Keratinocyte (primary cell): ENCODE measurements at places on chromosomes 3 and 15.

DNA sequence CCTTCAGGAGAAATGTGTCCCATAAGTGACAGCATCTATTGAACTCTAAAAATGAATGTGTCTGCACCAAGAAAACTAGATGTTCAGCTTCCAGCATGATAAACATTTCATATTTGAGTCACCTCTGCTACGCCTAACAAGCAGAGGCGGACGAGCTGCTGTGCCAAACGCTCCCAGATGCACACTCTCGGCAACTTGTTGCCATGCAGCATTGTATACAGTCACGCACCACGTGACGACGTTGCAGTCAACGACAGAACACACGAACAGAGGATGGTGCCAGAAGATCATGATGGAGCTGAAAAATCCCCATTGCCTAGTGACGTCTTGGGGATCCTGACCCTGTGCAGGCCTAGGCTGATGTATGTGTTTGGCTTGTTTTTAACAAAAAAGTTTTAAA is 137.5 kb downstream of the XXYLT1 start:
- DNase-seq = peak; percentile 60

- no peak for DNase-seq
Measured at GRCh38 chr15:62068071-62068809, 1.5 kb downstream of the C2CD4A start.

DNA sequence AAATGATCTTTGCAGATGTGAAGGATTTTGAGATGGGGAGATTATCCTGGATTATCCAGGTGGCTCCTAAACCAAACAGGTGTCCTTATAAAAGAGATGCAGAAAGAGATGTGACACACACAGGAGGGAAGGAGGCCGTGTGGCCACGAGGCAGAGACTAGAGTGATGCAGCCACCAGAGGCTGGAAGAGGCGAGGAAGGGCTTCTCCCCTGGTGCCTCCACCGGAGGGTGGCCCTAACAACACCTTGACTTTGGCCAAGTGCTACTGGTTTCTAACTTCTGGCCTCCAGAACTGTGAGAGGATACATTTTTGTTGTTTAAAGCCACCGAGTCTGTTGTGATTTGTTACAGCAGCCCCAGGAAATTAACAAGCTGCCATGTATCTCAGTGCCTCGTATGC is 127.1 kb downstream of the ASB7 start:
- DNase-seq = no peak

DNA sequence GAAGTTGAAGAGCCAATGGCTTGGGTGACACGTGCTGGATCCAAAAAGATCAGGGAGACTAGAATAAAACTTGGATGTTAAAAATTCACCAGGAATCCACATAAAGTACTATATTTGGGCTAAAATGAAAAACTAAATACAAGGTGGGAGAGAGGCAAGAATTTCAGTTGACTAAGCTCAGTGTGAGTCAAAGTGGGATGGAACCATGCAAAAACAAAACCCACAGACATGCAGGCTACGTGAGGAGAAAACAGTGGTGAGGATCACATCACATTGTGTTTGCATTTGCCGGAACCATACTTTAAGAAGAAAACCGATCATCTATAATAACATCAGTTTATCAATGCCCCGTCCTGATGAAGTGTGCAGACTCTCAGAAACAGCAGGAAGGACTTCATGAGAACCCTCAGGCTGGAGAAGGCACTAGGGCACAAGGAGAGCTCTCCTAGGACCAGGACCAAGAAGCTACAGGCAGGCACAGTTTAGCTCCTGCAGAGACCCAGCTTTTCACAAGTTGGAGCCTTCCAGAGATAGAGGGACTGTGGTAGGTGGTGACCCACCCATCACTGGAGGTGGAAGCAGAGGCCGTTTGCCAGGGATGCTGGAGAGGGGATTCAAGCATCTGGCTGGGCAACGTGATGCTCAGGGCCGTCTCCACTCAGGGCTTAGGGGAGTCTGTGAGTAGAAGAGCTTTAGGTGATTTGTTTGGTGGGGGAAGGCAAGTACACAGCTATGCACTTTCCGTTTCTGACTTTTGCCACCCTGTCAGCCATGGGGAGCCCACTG is 29.0 kb upstream of the NR2E3 start:
- no peak for DNase-seq
